Caco-2 (cell line): ENCODE measurements at places on chromosomes 7 and 10. TPM values are rescaled to one million over a fixed set of nuclear protein-coding genes. Genes with fewer than 3 reads are reported as not detected.

DNA sequence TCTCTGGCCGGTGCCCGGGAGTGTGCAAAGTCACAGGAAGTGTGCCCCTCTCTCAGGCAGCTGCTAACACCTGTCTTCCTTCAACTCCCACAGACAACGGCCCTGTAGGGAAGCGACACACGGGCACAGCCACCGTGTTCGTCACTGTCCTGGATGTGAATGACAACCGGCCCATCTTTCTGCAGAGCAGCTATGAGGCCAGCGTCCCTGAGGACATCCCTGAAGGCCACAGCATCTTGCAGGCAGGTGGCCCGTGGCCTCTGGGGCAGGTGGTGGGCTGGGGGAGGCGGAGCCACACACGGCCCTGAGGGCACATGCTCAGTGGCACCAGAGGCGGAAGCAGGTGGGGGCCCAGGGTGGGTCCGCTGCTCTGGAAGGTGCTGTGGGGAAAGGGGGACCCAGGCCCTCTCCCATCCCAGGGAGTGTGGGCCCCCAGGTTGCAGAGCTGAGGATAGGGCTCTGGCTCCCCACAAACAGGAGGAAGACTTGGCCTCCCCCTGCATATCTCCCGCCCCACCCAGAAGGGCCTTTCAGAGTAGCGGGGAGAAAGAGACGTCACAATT, 6.9 kb downstream of the C10orf105 start:
- H3K36me3 ChIP-seq = no peaks in the 10 kb centered on the region
- peaks cover 10% of the 10 kb centered on the region for H3K4me1 ChIP-seq
- H3K27me3 ChIP-seq = no peaks in the 10 kb centered on the region
- H3K27ac ChIP-seq = no peak overlapping the region
- H3K4me3 ChIP-seq = no peak overlapping the region
- no peak for DNase-seq

GRCh38 chr7:5143106-5143505, 46.9 kb upstream of the WIPI2 start:
- no peaks in the 10 kb centered on the region for H3K4me1 ChIP-seq
- DNase-seq = no peak
- H3K27ac ChIP-seq = no peak overlapping the region
- H3K27me3 ChIP-seq = no peaks in the 10 kb centered on the region
- no peaks in the 10 kb centered on the region for H3K36me3 ChIP-seq

DNA sequence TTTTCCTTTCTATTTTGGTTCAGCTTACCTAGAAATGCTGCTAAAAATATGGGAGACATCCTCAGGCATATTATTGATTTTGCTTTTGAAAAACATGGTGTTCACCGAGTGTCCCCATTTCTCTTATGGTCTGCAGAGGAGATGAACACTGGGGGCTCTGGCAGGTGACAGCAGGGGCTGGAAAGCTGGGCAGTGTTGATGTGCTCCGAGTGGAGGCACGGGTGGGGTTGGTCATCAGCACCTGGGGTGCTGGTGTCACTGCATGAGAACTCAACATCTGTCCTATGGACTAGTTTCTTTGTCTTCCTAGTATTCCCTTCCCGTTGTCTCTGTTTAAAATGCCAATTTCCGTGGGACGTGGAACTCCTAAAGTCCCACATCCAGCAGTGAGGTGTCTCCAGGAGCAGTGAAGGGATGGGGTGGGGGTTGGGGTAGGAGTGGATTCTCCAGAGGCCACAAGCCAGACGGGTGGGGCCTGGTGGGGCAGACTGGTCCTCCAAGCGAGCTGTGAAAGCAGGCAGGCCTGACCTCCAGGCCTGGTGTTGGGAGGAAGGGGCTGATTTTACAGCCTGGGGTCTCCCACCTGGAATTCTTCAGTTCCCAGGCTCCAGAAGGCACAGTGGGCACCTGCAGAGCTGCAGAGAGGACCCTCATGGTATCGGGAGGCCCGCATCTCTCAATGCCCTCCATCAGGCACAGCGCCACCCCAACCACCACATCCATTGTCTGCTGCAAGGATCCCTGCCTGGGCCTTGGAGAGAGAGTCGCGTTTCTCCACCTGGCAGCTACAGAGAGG, 24.4 kb downstream of the ZNF775 start:
- H3K27me3 ChIP-seq = no peaks in the 10 kb centered on the region
- H3K4me1 ChIP-seq = peaks cover 54% of the 10 kb centered on the region
- DNase-seq = no peak
- no peaks in the 10 kb centered on the region for H3K36me3 ChIP-seq
- no peak overlapping the region for H3K4me3 ChIP-seq

The HEPACAM2 gene
- 2.1 and 4.4 TPM in 2 replicates for total RNA-seq

GRCh38 chr7:130912082-130912861, 178.3 kb upstream of the KLF14 start:
- peak overlapping the region; percentile 48 for H3K4me3 ChIP-seq
- H3K36me3 ChIP-seq = no peaks in the 10 kb centered on the region

GRCh38 chr10:128929131-128929530, 537.9 kb upstream of the MGMT start:
- DNase-seq = no peak
- H3K36me3 ChIP-seq = no peaks in the 10 kb centered on the region
- H3K27me3 ChIP-seq = no peaks in the 10 kb centered on the region
- no peak overlapping the region for H3K27ac ChIP-seq

The CYP2C8 gene
- 0.37 and 0.75 TPM in 2 replicates for total RNA-seq

GRCh38 chr10:124744102-124745050, at the start of gene FAM53B:
FAM53B (minus strand) TSS chr10:124744378; CDS start chr10:124706713, 37,665 bp downstream.
- peaks cover 2% of the 10 kb centered on the region; the same call in 1 of the 2 replicates for H3K36me3 ChIP-seq
- H3K27me3 ChIP-seq = no peaks in the 10 kb centered on the region
- peak; percentile 83 for DNase-seq
- peaks cover 50% of the 10 kb centered on the region for H3K4me1 ChIP-seq
- peak within 1 kb of the TSS; percentile 93 for H3K27ac ChIP-seq

The YAE1 gene
- total RNA-seq = 22.4 and 22.7 TPM in 2 replicates

GRCh38 chr7:84538268-84538667, 343.7 kb upstream of the SEMA3A start:
- no peak for DNase-seq
- H3K4me1 ChIP-seq = peaks cover 14% of the 10 kb centered on the region
- H3K4me3 ChIP-seq = no peak overlapping the region

The TECTB gene
- 0.27 and 0.37 TPM in 2 replicates for total RNA-seq

DNA sequence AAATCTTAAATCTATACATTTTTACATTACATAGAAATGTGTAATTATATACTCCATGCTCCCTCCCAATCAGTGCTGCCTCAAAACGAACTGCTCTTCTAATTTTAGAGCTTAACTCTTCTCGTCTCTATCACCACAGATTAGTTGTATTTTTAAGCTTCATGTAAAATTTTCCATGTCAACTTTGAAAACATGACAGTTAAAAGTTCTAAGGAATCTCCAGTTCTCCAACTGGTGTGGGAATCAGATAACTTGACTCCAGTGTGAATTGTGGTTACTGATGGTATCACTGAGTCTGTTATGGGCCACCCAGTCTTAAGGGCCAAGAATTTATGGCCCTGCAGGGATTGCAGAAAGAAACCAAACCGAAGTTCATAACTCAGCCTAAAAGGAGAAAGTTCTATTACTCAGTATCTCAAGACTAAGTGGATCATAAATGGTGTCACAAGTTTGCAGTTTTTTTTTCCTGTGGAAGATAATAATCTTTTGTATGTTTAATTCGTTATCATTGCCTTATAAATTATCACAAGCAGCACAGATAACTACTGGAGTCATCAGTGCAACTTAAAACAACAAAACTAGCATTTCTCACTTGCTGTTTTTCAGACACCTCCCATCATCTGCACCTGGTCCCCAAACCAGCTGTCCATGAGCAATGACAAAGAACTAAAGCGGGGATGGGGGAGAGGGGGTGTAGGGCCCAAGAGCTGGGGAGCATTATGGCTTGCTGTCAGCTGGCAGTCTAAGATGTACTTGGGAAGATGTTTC, 31.5 kb upstream of the KMT2E start:
- H3K4me3 ChIP-seq = peak overlapping the region; percentile 41; the same call in 1 of the 2 replicates
- DNase-seq = no peak
- no peaks in the 10 kb centered on the region for H3K27me3 ChIP-seq
- peaks cover 55% of the 10 kb centered on the region for H3K4me1 ChIP-seq
- H3K27ac ChIP-seq = peak overlapping the region; percentile 99
- no peaks in the 10 kb centered on the region; the same call in 1 of the 2 replicates for H3K36me3 ChIP-seq

GRCh38 chr10:71857934-71858890, 7.2 kb upstream of the PSAP start:
- no peak overlapping the region for H3K4me3 ChIP-seq
- no peaks in the 10 kb centered on the region for H3K27me3 ChIP-seq
- no peaks in the 10 kb centered on the region for H3K36me3 ChIP-seq
- DNase-seq = no peak
- H3K27ac ChIP-seq = no peak overlapping the region
- H3K4me1 ChIP-seq = peaks cover 11% of the 10 kb centered on the region

The LLCFC1 gene
- not detected in 2 replicates for total RNA-seq

The SPOCK2 gene
- total RNA-seq = 1.6 and 3.0 TPM in 2 replicates

The ERLIN1 gene
- 54.4 and 59.0 TPM in 2 replicates for total RNA-seq

DNA sequence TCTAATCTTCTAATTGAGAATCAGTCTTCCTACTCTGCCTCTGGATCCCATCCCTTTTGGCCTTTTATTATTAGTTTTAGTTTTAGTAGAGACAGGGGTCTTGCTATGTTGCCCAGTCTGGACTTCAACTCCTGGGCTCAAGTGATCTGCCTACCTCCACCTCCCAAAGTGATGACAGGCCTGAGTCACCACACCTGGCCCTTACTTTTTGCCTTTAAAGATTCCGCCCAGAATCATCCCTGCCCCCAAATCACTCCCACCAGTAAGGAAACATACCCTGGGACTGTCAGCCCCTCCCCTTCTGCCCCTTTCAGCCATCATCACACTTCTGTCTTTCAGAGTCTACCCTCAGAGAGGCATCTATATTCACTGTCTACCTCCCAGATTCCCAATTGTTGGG, 18.7 kb downstream of the KPNA7 start:
- no peaks in the 10 kb centered on the region for H3K27me3 ChIP-seq
- no peaks in the 10 kb centered on the region for H3K4me1 ChIP-seq
- H3K4me3 ChIP-seq = no peak overlapping the region
- no peak overlapping the region for H3K27ac ChIP-seq

- no peaks in the 10 kb centered on the region for H3K4me1 ChIP-seq
- no peaks in the 10 kb centered on the region; the same call in 1 of the 2 replicates for H3K36me3 ChIP-seq
- no peak overlapping the region for H3K4me3 ChIP-seq
- no peak overlapping the region for H3K27ac ChIP-seq
Observed at GRCh38 chr7:140093375-140093774, 30.6 kb upstream of the PARP12 start.

GRCh38 chr10:14173706-14174594, 156.8 kb downstream of the FRMD4A start:
- 0 out of 2 replicates have a peak, but pooled peaks cover 5% of the 10 kb centered on the region for H3K4me1 ChIP-seq
- peak; percentile 62 for DNase-seq
- peak overlapping the region; percentile 14 for H3K27ac ChIP-seq

The SCIN gene
- total RNA-seq = 0.39 and 0.84 TPM in 2 replicates

DNA sequence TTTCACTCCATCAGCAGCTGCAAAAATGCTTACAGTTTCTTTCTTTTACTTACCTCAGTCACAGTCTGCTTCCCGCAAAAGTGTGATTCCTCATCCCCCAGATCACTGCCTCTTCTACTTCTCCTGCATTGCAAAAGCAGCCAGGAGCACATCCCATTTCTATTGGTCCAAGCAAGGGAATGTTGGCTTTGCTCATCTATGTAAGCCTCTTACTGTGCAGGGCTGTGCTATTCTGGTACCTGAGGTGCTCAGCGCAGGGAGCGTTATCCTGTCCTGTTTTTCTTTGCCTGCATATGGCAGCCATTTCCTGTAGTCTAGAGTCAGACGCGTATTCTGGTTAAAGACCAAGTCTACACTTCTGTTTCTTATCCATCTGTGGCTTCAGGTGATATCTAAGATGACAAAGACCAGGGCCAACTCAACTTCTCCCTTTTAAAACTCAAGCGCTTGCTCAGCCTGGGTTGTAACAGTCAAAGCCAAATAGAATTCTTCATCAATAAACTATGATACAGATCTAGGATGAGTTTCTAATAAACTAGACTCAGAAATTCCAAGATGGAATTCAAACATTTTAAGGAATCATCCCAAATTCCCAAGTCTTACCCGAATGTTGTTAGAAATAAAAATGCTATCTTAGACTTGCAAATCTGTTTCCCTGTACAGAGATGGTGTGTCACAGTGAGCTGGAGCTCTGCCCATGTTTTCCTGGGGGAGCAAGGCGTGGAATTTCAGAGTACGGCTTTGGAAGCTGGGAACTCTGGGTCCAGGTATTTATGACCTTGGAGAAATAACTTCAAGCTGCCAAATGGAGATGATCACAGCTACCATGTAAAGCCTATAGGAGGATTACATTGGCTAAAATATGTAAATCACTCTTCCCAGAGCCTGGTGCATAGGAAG, 6.1 kb upstream of the RBM17 start:
- no peak overlapping the region for H3K27ac ChIP-seq
- H3K4me3 ChIP-seq = no peak overlapping the region
- H3K36me3 ChIP-seq = no peaks in the 10 kb centered on the region
- no peak for DNase-seq
- no peaks in the 10 kb centered on the region for H3K4me1 ChIP-seq

DNA sequence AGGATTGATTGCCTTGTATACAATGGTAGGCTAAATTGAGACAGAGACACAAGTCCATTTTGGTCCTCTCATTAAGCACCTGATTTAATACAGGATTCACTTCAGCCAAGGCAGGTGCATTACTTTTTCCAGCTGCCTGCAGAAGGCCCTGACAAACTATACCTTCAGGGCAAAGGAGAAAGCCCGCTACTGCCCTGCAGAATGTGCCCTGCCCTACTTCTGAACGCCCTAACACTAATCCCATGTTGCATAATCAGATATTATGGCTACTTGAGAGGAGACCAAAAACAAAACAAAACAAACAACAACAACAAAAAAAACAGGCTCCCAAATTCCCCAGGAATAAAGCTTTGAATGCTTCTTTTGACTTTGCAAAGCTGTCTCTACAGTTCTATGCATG, 116.9 kb upstream of the ABI1 start:
- no peak for DNase-seq
- no peak overlapping the region for H3K27ac ChIP-seq
- no peaks in the 10 kb centered on the region for H3K36me3 ChIP-seq
- H3K4me1 ChIP-seq = no peaks in the 10 kb centered on the region
- no peaks in the 10 kb centered on the region for H3K27me3 ChIP-seq
- no peak overlapping the region for H3K4me3 ChIP-seq

GRCh38 chr7:65980478-65981250, 1.3 kb downstream of the GUSB start:
- peak overlapping the region; percentile 68 for H3K4me3 ChIP-seq
- peaks cover 9% of the 10 kb centered on the region for H3K4me1 ChIP-seq
- H3K27me3 ChIP-seq = no peaks in the 10 kb centered on the region

The TLX1 gene
- 1.9 and 2.3 TPM in 2 replicates for total RNA-seq

The CCL24 gene
- not detected in 2 replicates for total RNA-seq

The LEP gene
- not detected in 2 replicates for total RNA-seq

DNA sequence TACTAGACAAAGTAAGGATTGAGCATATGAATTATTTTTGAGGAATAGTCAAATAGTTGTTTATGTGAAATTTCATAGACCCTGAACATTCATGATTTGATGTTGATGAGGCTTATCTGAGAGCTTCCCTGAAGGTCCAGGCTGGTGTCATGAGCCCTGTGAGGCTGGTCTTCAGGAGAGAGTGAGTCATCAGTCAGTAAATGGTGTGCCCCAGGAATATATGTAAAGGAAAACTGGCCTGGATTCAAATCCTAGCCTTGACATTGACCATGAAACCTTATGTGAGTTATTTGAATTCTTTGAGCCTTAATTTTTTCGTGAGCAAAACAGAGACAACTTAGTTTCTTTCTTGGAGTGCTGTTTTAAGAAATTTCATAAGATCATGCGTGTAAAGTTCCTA, 6.2 kb downstream of the TMEM236 start:
- no peaks in the 10 kb centered on the region for H3K36me3 ChIP-seq
- H3K27me3 ChIP-seq = no peaks in the 10 kb centered on the region
- H3K27ac ChIP-seq = no peak overlapping the region
